NCI-H510A (cell line): ENCODE measurements at places on chromosomes 11 and 22.

- no peak for DNase-seq
Observed at GRCh38 chr11:129739339-129739738, 76.3 kb upstream of the TMEM45B start.

DNA sequence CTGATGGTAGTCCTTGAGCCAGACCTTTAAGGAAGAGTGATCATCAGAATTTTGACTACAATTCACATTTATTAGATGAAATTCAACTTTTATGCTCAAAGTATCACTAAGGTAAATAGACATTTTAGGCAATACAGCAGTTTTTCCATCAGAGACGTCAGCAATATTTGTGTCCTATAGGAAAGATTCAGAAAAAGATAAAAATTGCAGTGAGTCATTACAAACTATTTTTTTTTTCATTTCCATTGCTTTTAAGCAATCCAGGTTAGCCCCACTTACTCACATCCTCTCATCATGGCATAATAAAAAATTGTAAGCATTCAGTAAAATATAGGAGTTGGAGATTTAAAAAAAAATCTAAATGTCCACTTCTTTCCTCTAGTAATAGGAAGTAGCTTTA is 46.9 kb downstream of the MSANTD4 start:
- no peak for DNase-seq

DNA sequence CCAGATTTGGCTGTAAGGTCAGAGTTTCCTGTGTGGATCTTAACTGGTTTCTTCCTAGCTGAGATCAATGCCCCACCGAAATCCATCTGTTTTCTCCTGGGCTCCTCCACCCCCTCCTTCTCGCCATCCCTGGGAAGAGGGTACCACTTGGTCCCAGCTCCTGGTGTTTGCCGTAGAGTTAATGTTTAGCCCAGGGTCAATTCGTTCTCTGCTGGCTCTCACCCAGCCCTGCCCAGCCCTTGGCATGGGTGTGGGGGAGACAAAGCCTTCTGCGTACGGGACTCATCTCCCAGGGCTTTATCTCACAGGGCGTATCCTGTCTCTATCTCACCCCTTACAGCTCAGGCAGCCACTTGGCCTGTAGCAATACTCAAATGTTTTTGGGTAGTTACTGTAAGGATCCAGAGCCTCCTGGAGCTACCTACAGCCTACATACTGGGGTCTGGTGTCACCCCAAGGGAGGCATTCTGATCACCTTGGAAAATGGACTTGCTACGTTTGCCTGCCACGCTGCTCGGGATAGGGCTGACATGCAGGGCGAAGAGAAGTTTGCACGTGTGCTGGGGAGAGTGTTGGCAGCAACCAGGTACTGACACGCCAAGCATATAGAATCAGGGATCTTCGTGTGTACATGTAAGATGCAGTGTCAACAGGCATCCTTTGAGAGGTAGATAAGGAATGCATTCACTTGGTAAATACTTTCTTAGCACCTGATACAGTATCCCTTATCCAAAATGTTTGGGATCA is 66.1 kb downstream of the SCN3B start:
- no peak for DNase-seq

- no peak for DNase-seq
Observed at GRCh38 chr11:46836870-46837269, 9.2 kb downstream of the CKAP5 start.

GRCh38 chr11:119011476-119012053 is 6.6 kb downstream of the RPS25 start:
- DNase-seq, result no peak

- no peak for DNase-seq
Observed at GRCh38 chr11:128735935-128736605, 42.2 kb downstream of the FLI1 start.

DNA sequence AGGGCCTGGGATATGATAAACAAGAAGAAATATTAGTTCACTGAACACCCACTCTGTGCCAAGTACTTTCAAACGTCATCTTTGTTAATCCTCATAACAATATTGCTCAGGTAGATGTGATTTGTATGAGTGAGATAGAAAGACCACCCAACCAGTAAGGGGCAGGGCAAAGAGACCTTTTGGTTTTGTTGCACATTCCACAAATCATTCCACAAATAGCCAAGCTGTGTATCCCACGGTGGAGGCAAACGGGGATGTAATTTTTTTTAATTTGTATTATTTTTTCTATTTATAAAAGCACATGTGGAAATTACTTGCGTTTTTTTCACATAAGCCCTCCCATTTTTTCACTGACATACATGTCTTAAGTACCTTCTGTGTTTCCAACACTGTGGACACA is 29.0 kb downstream of the LAYN start:
- DNase-seq, result no peak

DNA sequence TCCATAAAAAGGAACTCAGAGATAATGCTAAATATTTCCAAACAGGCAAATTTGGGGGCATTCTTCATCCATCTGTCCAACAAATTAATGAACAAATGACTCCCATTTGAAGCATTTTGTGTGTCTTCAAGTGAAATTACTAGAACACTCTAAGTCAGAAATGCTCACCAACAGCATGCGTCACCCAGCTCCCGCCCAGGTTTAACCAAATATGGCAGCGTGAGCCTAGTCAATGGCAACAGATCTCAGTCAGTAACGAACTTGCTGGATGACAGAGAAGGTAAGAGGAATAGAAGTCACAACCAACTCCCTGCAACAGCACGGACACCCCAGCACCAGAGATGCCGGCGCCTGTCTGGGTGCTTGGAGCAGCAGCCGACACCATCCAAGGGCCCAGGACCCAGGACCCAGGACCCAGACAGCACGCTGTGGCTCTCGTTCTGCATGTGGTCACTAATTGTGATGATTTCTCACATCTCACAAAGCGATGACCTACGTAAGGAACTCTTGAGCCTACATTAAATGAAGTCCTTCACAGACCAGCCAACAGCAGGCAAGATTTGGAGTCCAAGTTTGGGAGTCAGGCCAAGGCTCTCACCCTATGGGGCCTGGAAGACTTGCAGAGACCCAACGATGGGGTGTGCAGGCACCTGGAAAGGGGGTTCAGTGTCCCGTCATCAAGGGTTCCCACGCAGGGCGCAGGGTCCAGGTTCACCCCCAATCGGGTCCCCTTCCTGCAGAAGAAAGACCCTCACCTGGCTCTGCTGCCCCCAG is 556.9 kb downstream of the BRD1 start:
- DNase-seq, result no peak

- DNase-seq, result no peak
Observed at GRCh38 chr11:61275191-61275590, 19.9 kb downstream of the VWCE start.

DNA sequence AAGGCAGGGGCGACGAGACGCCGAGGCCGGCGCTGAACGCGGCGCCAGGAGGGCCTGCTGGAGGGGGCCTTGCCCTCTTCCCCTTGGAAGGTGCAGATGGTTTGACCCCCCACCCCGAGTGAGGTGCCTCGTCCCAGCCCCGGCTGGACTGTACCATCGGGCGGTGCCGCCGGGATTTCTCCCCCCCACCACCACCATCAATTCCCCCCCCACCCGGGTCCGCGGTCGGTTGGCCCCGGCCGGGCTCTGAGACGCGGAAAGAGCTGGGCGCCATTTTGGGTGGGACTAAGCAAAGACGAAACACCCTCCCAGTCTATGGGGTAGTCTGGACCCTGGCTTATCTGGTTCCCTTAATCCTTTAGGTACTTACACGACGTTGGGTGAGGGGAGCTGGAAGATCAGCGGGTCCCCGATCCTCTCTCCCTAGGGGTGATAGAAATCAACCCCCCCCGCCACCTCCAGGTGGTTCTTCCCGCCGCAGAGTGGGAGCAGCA is at the start of gene PRDM10:
Gene PRDM10 (minus strand): TSS at position 484 of the 494 bp plus-strand sequence. CDS start 41,871 bp downstream, outside the sequence.
- DNase-seq, result peak; percentile 85

GRCh38 chr11:122632181-122632824 is 23.2 kb upstream of the UBASH3B start:
- no peak for DNase-seq

DNA sequence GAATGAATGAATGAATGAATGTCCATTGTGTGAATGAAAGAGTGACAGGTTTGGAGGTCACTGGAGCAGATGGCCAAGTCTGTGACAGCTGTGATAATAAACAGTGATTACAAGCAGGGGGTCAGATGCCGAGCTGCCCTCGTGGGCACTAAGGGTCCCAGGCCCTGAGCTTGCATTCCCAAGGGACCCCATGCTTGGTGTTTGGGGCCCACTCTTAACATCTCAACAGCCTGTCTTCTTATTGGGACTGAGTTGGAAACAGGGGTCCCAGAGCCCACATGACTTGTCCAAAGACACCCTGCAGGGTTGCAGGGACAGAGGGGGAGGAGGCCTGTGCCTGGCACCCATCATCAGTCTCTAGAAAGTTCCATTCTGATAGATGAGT is 12.0 kb upstream of the ANO1 start:
- no peak for DNase-seq

DNA sequence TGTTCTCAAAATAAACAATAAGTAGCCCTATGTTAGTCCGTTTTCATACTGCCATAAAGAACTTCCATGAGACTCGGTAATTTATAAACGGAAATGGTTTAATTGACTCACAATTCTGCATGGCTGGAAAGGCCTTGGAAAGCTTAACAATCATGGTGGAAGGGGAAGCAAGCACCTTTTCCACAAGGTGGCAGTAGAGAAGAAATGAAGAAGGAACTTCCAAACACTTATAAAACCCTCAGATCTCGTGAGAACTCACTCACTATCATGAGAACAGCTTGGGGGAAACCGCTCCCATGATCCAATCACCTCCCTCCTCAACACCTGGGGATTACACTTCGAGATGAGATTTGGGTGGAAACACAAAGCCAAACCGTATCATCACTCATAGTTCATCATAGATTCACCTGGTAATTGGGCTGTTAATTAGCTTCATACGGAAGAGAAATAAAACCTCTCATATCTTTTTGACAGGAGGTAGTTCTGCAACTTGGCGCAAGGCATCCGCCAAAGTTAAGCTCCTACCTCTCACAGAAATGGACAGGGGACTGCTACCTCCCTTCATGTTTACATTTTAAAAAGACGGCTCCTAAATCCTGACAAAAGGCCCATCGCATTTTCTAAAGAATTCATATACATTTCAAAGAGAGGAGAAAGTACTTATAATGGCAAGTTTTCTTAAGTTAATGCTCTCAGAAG is 49.0 kb downstream of the MUC15 start:
- no peak for DNase-seq

- no peak for DNase-seq
Observed at GRCh38 chr22:40077646-40078016, 82.9 kb downstream of the FAM83F start.

GRCh38 chr11:72483412-72484186 is 49.3 kb upstream of the CLPB start:
- no peak for DNase-seq

DNA sequence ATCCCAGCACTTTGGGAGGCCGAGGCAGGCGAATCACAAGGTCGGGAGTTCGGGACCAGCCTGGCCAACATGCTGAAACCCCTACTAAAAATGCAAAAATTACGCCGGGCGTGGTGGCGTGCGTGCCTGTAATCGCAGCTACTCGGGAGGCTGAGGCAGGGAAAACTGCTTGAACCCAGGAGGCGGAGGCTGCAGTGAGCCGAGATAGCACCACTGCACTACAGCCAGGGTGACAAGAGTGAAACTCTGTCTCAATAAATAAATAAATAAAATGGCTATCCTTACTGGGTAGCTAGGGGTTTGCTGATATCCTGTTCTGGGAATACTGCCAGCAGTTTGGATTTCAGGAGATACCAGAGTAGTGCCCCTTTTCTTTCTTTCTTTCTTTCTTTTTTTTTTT is 2.4 kb upstream of the RBM14 start:
- DNase-seq, result no peak

DNA sequence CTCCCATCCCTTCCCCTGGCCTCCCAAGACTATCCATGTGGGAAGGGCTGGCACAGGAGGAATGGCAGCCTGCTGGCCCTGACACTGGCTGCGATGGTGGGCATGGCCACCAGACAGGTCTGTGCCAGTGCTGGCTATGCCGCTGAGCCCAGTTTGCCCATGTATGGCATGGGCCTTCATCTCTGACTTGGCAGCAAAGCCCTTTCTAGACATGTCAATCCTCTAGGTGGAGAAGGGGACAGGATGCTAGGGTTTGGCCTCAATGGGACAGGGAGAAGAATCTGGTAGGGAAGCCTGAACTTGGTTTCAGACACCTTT is 8.8 kb downstream of the ZP1 start:
- DNase-seq, result no peak

DNA sequence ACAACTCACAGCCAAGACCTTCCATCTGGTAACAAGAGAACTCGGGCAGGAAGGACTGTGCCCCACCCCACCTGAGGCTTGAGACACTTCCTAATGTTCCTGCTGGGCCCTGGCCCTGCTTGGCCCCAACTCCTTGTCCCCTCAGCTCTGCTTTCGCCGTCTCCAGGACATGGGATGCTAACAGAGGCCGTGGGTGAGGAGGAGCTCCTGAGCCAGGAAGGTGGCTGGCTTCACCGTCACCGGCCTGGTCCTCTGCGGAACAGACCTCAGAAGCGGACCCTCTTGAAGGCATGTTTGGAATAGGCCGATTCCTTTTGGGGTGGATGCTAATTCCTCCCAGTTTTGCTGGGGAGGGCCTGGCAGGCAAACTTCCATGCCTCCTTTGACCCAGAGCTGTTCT is 154.3 kb downstream of the CACNA1I start:
- no peak for DNase-seq

DNA sequence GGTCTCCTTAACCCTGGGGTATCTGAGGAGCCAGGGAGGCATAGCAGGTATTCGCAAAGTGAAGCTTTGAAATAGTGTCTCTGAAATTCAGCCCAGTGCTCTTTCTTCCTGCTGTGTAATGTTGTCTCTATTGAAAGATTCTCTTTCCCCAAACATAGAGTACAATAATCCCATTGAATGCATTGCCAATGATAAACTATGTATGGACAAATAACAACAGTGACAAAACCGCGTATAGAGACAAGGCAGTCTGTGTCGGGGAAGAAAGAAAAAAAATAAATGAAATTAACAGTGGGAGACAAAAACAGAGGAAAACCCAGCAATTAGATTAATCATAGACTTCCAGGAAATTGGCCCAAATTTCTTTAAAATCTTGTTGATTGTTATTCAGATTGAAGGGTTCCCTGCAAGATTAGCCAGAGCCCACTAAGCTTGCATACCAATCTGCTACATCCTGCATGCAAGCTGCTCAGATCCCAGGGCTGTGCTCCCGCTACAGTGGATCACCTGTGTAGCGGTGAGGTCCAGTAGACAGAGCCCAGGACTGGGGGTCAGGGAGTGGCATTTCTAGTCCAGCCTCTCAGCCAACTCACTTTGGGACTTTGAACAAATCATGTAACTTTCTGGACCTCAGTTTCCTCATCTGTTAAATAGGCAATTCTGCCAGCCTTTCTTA is 492.8 kb downstream of the INSC start:
- DNase-seq, result no peak
